GM23338 (cell line): ENCODE measurements at places on chromosomes 11 and 22.

DNA sequence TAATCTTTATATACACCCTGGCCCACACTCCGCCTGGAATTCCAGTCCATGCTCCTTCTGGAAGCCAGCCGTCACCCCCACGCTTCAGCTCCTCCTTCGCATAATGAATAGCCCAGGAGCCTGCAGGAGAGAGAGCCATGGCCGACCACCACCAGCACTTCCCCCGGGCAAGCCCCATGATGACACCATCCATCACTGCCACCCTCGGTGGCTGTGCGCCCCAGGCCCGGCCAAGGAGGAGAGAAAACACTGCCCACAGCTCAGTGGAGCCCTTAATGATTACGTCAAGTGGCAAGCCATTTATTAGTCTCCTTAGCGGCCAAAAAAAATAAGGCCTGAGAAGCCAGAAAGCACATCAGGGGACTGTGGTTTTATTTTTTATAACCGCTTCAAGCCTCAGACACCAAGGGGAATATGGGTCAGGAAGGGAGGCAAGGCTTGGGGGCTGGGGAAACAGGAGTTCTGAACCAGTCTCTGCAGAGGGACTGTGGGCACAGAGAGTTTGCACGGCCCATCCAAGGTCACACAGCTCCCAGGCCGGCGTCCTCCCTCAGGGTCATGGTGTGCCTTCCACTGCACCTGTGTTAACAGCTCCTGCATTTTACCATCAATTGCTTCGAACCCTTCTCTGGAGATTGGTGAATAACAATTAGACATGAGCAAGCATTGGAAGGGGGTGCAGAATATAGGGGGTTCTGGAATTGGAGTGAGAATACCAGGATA lies 134.3 kb downstream of the MN1 start:
- no peak overlapping the region for H3K4me3 ChIP-seq
- DNase-seq, result peak; percentile 36
- no peaks in the 10 kb centered on the region for H3K36me3 ChIP-seq
- peak overlapping the region; percentile 74; the same call in 1 of the 2 replicates for H3K27ac ChIP-seq
- peaks cover 26% of the 10 kb centered on the region for H3K4me1 ChIP-seq

DNA sequence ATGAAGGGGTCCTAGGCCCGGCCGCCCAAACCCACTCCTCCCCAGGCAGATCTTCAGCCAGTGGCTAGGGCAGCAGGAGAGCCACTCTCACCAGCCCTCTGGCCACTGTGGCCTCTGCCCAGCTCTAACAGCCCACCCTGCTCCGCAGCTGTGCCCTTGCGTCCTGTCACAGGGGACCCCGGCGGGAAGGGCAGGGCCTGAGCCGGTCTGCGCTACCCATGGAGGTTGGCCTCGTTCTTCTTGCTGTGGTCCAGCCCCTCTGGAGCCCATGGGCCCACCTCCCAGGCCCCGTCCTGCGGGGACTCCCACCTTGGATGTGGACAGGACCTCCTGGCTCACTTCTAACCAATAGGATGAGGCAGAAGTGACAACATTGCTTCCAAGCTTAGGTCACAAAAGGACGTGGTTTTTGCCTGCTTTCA lies 38.3 kb upstream of the TH start:
- DNase-seq, result no peak
- no peak overlapping the region for H3K4me3 ChIP-seq
- no peak overlapping the region for H3K27ac ChIP-seq
- H3K4me1 ChIP-seq, result peaks cover 10% of the 10 kb centered on the region; the same call in 1 of the 2 replicates
- H3K27me3 ChIP-seq, result no peaks in the 10 kb centered on the region
- no peaks in the 10 kb centered on the region for H3K36me3 ChIP-seq

- DNase-seq, result no peak
- H3K4me3 ChIP-seq, result no peak overlapping the region
These were observed 6.0 kb upstream of the SLC7A4 start for GRCh38 chr22:21038405-21038804.

GRCh38 chr11:14269692-14270573 lies 89.0 kb downstream of the RRAS2 start:
- no peak for DNase-seq
- H3K4me3 ChIP-seq, result no peak overlapping the region
- no peak overlapping the region for H3K27ac ChIP-seq
- H3K36me3 ChIP-seq, result peaks cover 12% of the 10 kb centered on the region
- H3K4me1 ChIP-seq, result no peaks in the 10 kb centered on the region
- no peaks in the 10 kb centered on the region for H3K27me3 ChIP-seq

DNA sequence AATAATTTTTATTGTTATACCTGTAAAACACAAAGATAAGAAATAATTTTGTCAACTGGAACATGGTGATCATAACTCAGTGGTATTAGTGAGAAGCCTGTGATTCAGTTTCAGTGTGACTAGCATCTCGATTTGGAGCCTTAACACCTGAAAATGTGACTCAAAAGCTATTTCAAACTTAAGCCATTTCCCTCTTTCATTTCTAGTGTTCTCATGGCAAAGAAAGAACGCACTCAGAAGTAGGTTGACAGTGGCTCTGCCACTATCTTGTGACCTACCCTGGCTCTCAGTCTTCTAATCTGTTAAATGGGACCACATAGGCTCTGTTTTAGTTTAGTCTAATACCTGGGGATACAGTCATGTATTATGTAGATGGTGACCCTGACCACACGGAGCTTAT lies 62.7 kb downstream of the ISX start:
- no peak overlapping the region for H3K4me3 ChIP-seq
- no peaks in the 10 kb centered on the region for H3K27me3 ChIP-seq
- no peak overlapping the region for H3K27ac ChIP-seq
- H3K36me3 ChIP-seq, result no peaks in the 10 kb centered on the region
- no peak for DNase-seq
- peaks cover 13% of the 10 kb centered on the region for H3K4me1 ChIP-seq

- no peaks in the 10 kb centered on the region for H3K27me3 ChIP-seq
- no peak for DNase-seq
- no peaks in the 10 kb centered on the region for H3K36me3 ChIP-seq
- H3K4me1 ChIP-seq, result no peaks in the 10 kb centered on the region
These were observed 103.7 kb downstream of the LRRC32 start for GRCh38 chr11:76566811-76567210.

- no peaks in the 10 kb centered on the region for H3K27me3 ChIP-seq
- peaks cover 5% of the 10 kb centered on the region; the same call in 1 of the 2 replicates for H3K36me3 ChIP-seq
- H3K27ac ChIP-seq, result no peak overlapping the region
- DNase-seq, result no peak
These were observed 17.8 kb upstream of the GLB1L2 start for GRCh38 chr11:134313821-134314607.

DNA sequence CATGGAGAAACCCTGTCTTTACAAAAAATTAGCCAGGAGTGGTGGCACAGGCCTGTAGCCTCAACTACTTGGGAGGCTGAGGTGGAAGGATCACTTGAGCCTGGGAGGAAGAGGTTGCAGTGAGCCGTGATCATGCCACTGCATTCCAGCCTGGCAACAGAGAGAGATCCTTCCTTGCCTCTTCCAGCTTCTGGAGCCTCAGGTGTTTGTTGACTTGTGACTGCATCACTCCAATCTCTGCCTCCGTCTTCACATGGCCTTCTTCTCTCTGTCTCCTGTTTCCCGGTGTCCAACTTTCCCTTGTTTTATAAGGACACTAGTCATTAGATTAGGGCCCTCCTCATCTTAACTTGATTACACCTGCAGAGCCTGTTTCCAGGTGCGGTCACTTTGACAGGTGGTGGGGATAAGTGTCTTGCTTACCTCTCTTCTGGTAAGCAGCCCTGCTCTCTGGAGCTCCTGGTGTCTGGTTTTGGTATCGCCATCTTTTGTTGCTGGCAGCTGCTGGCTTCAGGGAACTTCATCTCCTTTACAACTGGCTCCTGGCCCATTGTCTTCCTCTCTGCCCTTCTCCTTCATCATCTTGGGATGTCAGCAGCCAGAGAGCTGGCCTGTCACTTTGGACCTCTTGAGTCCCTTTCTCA lies 8.2 kb upstream of the USP2 start:
- no peak overlapping the region for H3K4me3 ChIP-seq
- peak; percentile 87 for DNase-seq
- no peaks in the 10 kb centered on the region for H3K4me1 ChIP-seq
- H3K27me3 ChIP-seq, result no peaks in the 10 kb centered on the region
- no peak overlapping the region for H3K27ac ChIP-seq
